Activated CD4-positive, alpha-beta T cell treated with anti-CD3 and anti-CD28 coated beads, Interleukin-10, Interleukin-2, amounts not matched to agents 100 ng/mL and 50 ng/mL, durations not matched to agents 16 hours and 8 hours (primary cell): ENCODE measurements at places on chromosomes 4 and X.

- no peak for DNase-seq
These were observed 548.6 kb downstream of the TLL1 start for GRCh38 chr4:166421556-166422156.

DNA sequence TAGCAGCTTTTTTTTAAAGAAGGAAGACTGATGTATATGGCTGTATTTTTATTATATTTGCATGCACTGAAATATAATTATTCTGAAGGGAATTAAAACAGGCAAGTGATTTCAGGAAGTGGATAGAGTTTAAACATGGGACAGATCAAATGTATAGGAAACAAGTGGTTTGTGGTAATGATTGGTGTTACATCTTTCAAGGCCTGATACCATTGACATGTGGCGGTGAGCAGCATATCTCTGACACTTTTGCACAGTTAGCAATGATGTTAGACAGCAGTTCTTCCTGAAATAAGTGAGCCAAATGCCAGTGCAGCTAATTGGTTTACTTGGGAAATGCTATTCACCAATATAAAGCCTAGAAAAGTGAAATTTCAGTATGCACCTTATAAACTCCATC is 272.1 kb downstream of the RPA4 start:
- peak; percentile 2 for DNase-seq

DNA sequence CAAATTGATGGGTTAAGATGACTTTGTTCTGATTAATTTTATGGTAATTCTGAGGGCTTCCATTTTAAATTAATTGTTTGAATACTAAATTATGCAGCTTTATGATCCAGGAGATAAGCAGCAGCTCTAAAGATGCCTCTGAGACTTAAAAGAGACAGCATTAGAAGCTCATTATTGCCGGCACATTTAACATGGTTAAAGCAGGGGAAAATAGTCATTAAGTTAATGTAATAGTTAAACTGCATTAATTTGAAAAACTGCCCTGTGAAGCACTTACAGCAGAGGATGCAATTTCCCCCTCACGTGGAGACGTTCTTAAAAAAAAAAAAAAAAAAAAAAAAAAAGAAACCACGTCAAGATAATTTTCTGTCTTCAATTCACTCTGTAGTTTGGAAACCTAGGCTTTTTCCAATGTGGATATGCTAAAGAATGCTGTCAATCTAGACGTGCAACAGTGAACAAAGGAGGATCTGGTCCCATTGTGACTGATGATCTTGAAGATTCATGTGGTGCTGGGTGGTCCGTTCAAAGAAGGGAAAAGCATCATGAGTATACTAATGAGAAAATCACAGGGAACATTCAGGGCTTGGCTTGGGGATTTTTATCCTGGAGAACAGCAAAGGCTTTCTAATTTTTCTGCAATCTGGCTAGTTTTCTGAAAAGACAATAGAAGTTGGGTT is 440.6 kb upstream of the HS3ST1 start:
- no peak for DNase-seq

- DNase-seq: no peak
These were observed 187.2 kb downstream of the NPFFR2 start for GRCh38 chr4:72218953-72219352.

DNA sequence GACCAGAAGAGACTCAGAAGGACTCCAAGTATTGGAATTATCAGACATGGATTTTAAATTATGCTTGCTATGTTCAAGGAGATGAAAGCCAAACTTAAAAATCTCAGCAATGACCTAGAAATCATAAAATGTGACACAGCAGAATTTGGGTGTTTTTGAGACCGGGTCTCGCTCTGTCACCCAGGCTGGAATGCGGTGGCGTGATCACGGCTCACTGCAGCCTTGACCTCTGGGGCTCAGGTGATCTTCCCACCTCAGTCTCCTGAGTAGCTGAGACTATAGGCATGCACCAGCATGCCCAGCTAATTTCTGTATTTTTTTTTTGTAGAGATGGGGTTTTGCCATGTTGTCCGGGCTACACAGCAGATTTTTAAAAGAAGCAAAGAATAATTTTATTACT is 12.7 kb downstream of the TAB3 start:
- no peak for DNase-seq

DNA sequence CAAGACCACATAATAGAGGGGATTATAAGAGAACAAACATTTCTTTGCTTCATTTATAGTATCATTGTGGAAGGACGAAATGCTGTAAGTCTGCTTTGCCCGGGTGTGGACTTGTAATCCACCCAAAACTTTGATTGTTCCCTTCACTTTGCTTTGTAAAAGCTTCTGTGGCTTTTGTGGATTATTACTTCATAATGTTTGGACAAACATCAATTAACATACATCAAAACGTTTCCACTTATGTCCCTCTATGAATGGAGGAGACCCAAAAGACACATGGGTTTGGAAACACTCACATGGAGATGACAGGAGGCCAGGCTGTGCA is 415.4 kb downstream of the SPRY1 start:
- no peak for DNase-seq

GRCh38 chr4:29717287-29718057 is 1002.7 kb upstream of the PCDH7 start:
- DNase-seq: no peak

- DNase-seq: no peak
These were observed 22.4 kb downstream of the DCTD start for GRCh38 chr4:182894681-182895275.

- DNase-seq: no peak
These were observed 106.8 kb downstream of the ELOVL6 start for GRCh38 chr4:110091434-110092140.

GRCh38 chr4:138251938-138252337 is 9.8 kb upstream of the SLC7A11 start:
- DNase-seq: no peak

DNA sequence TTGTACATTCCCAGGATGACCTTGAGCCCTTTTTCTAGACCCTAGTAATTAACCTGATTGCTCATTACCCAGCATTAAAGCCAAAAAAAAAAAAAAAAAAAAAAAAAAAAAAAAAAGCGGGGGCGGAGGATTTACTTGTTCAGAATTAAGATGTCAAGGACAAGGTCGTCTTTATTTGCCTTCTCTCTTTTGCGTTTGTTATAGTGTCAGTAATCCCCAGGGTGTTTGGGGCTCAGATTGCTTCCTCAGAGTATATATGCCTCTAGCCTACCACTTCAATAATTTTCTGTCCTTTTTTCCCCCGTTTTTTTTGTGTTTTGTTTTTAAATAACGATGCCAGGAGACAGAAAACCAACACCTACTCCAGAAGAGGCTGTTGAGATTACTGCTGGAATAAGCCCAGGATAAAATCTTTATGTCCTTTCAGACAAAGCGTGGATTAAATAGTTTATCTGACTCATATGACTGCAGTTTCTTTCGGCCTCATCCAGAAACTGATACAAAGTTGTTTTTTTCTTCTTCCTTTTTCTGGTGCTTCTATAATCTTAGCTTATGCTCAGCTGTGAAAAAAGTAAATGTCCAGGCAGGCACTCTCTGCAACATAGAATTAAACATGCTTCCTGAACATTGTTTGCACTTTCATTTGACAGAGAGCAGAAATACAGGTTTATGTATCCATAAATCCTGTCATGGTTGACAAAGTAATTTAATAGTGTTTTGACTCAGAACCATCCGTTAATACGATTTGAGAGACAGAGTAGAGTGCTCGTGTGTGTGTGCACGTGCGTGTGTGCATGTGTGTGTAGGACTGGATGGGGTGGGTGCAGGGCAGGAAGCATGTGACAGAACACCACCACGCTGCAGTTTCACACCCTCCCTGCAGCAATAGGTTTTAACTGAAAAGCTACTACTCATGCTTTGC is 138.6 kb downstream of the AFF1 start:
- peak; percentile 90 for DNase-seq

DNA sequence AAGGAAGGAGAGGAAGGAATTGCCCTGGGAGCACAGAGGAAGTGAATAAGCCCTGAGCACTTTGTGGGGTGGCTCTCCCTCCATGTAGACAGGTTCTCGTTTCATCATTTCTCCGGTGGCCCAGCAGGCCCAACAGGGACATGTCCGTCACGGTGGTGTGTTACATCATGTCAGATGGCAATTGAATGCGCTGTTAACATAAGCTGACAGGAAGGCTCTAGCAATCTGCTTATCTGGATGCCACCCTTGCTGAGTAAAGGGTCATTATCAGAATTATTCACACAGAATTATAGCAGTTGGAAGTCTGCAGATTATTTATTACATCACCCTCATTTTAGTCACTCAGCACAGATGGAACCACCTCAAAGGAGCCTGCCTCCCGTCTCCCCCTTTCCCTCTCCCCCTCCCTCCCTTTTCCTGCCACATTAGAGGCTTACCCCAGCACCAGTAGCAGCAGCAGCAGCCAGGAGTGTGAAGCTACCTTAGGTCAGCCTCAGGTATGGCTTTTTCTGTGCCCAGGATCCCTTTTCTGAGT is 124.3 kb upstream of the TRIM2 start:
- DNase-seq: no peak

- no peak for DNase-seq
These were observed 24.6 kb upstream of the TLR1 start for GRCh38 chr4:38829237-38829636.

- no peak for DNase-seq
These were observed 340.8 kb downstream of the ADGRL3 start for GRCh38 chr4:61540944-61541343.

DNA sequence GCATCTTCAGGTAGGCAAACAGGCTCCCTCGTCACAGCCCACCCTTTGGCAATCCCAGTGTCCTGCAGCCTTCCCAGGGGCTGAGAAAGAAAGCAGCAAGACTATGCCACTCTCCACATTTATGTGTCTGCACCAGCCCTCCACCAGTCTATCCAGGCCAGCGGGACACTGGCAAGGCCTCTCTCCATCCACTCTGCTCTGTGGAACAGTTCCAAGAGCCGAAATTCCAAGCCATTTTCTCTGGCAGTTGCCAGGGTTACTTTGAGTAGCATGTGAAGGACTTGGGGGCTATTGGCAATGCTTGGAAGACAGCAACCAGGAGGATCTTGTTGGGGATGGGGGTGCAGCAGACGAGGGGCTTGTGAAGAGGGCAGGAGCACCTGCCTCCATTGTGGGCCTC is 52.1 kb downstream of the TSC22D3 start:
- no peak for DNase-seq

GRCh38 chr4:101033986-101034385 is 313.3 kb downstream of the PPP3CA start:
- DNase-seq: no peak

GRCh38 chr4:123603165-123603564 is 206.6 kb downstream of the SPRY1 start:
- no peak for DNase-seq

- DNase-seq: no peak
These were observed 8.7 kb upstream of the PPP3CA start for GRCh38 chr4:101355767-101356702.

DNA sequence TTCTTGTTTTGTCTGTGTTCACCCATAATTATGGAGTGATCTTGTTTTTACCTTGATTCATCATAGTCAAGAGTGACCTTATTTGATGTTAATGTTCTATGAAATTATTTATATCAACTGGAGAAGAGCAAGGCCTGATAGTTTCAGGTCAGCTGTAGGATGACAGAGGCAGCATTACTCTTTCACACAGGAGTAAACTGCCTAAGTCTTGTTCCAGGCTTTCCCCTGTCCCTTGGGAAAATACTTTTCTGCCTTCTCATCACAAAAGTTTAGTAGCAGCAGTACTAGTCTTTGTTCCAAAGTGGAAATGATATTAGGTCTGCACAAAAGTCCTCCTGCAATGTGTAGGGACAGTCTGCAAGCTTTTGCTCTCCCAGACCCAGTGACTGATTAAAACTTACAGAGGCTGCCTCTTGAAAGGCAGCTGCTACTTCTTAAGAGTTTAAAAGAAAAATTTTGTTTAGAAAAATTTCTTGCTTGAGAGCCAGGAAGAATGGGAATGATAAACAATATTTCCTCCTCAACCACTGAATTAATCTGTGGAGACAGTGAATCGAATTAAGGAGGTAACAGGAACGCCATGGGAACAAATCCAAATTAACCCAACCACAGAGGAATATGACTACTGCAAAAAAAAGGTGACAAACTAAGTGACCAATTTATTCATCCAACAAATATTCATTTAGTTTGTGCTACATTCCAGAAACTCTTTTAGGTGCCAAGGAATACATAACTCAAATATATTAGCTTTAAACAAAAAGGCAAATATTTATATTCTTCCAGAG is 991.4 kb upstream of the PABPC4L start:
- DNase-seq: no peak

DNA sequence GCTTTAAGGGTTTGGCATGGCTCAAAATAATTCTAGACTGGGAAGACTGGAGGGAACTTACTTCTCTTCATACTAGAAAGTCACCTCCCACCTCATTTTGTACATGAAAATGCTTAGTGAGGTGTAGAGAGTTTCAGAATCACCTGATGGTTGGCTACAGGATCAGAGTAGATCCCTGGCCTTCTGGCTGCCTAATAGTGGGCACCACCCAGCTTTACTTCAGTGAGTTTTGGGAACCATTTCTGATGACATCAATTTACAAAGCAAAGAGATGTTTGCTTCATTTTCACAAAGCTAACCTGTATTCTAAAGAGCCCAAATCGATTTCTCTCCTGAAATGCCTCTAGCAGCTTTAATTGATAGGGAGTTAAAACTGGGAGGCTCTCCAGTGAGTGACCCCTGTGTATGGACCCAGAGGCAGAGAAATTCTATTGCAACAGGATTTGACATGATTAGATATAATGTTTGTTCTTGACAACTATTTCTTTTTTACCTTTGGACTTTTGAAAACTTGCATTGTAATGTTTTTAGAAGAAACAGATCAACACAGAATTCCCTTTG is 180.5 kb downstream of the PTTG2 start:
- DNase-seq: no peak

DNA sequence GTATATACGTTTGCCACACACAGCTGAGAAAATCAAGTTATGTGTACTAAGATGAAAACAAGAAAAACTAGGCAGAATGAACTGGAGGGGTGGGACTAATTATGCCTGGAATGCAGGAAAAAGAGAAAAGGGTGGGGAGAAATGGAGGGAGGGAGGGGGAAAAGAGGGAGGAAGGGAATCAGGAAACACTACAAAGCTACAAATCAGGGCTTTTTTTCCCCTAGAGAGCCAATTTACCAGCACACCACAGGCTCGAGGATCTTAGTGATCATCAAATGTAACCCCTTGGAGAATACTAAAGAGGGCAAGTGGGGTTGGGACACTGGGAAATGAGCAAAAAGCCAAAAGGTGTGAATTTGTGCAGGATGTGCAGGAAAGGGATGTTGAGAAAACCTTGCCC is 451.9 kb downstream of the SMARCA1 start:
- no peak for DNase-seq

DNA sequence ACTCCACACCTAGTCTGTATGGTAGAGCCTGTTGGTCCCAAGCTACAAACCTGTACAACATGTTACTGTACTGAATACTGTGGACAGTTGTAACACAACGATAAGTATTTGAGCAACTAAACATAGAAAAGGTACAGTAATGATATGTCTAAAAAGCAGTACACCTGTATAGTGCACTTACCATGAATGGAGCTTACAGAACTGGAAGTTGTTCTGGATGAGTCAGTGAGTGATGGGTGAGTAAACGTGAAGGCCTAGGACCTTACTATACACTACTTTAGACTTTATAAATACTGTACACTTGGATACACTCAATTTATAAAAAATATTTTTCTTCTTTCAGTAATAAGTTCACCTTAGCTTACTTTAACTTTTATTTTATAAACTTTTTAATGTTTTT is 104.0 kb downstream of the TMA16 start:
- no peak for DNase-seq

- no peak for DNase-seq
These were observed 36.1 kb downstream of the DMD start for GRCh38 chrX:33175201-33175600.
